ENCODE measurements at places on chromosomes 6 and 20.

GRCh38 chr6:56759521-56759920 lies 116.8 kb upstream of the DST start:
- DNase-seq: no peak

GRCh38 chr6:55040102-55040848 lies 134.0 kb upstream of the HCRTR2 start:
- no peak for DNase-seq

GRCh38 chr6:14900919-14901318 lies 344.9 kb upstream of the JARID2 start:
- DNase-seq: no peak

DNA sequence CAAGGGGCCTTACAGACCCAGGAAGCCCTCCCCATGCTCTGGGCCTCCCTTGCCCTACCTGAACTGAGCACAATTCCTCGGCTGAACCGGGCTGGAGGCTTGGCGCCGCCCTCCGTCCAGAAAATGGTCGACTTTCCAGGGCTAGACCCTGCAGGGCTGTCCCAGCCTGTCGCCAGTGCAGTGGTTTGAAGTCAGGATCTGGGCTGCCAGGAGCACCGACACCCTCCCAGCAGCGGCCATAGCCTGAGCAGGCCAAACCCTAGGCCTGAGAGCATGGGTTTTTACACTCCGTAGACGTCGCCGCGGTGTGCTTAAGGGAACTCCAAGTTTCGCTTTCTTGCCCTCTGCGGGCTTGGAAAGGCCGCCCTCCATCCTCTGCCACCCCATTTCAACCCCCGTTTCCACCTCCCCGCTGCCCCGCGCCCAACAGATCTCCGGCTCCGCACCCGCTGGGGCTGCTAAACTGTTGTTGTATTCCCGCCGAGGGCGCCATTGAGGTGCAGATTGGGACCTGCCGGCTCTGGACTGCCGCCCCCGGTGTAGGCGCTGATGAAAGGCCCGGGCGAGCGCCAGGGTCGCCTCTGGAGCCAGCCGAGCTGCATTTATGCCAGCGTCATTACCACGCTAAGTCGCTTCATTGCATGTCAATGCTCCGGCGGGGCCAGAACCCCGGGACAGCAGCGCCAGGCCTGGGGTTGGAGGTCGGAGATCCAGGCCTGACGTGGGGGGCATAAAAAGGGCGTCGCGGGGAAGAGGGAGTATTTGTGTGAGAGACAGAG lies 2.2 kb upstream of the TFAP2A start:
- DNase-seq: no peak

DNA sequence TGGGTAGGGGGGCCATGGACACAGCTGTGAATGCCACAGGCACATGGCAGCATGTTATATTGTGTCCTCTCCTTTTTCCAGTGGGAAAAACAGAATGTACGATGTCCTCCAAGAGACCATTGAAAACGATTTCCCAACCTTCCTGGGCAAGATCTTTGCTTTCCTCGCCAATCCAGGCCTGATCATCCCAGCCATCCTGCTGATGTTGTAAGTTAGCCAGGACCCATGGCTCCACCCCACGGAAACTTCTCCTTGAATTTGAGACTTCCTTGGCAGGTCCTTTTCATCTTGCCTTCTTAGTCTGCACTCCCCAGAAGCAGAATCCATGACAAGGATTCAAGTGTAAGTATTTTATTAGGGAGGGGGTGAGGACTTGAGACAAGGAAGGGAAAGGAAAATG lies 28.2 kb upstream of the NOP56 start:
- no peak for DNase-seq

All from COLO829 (cell line).